Uterus (tissue), 4 donors: ENCODE measurements at places on chromosomes 2 and 18. TPM values are rescaled to one million over a fixed set of nuclear protein-coding genes. Genes with fewer than 3 reads are reported as not detected.

GRCh38 chr2:68103709-68104055 lies 40.9 kb upstream of the C1D start:
- no peak for DNase-seq

DNA sequence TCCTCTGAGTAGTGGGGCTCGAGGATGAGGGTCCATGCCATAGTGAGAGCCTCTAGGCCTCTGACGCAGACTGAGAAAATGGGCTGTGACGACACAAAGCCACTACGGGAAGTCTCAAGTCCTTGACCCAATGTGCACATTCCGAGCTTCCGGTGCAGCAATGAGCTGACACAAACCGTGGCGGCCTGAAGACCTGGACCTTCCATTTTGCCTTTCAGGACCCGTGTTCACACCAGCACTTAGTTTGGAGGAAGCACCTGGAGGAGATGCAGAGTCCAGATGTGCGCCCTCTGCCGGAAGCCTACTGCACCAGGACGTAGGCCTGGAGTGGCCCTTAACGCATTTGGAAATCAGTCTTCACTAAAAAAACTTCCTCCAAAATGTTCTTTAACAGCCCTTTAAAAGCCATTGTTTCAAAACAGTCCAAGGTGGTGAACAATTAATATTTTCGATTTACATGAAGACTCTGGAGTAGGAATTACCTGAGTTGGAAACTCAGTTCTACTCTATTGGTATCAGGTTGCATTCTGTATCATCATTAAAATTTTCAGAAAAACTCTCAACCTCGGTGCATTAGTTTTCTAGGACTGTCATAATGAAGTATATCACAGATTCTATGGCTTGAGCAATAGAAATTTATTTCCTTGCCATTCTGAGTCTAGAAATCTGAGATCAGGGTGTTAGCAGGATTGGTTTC lies 33.9 kb downstream of the BMP10 start:
- peak; percentile 63 for DNase-seq

DNA sequence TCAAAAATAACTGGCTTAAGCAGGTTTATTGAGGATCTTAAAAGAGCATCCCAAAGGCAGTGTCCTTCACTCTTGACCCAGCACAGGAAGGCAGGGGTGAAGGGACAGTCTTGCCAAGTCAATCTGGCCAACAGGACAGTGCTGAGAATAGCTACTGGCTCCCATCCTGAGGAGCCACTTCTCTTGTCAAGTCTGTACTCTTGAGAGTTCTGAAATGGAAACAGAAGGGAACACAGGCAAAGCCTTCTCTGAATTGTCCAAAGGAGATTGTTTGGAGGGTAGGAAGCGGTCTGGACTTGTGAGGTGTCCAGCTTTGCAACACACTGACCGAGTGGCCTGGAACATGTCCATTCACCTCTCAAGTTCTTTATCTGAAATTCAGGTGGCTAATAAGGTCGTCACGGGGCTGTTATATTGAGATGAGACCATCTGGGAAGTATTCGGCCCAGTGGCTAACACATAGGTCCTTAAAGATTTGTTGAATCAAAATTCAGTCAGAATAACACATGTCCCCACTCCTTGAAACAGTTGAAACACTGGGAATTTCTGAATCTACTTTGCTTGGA lies 99.5 kb upstream of the FHL2 start:
- no peak for DNase-seq

Gene ATG9A
- 53.5 TPM for total RNA-seq

Gene DNAJC5G
- 1.5 TPM for total RNA-seq

DNA sequence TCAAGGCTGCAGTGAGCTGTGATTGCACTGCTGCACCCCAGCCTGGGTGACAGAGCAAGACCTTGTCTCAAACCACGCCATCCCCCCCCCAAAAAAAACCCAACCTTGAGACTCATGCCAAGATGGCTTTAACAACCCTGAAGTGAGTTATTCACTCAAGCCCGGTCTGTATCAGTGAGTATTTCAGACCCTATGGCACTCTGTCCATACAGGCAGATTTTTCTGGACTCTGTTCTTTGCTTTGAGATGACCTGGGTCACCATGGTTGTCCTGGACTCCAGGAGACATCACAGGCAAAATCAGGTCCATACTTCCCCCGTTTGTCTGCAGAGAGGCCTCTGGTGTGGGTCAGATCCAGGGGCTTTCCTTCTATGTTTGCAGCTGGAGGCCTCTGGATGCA lies 91.7 kb downstream of the TGOLN2 start:
- DNase-seq = no peak

DNA sequence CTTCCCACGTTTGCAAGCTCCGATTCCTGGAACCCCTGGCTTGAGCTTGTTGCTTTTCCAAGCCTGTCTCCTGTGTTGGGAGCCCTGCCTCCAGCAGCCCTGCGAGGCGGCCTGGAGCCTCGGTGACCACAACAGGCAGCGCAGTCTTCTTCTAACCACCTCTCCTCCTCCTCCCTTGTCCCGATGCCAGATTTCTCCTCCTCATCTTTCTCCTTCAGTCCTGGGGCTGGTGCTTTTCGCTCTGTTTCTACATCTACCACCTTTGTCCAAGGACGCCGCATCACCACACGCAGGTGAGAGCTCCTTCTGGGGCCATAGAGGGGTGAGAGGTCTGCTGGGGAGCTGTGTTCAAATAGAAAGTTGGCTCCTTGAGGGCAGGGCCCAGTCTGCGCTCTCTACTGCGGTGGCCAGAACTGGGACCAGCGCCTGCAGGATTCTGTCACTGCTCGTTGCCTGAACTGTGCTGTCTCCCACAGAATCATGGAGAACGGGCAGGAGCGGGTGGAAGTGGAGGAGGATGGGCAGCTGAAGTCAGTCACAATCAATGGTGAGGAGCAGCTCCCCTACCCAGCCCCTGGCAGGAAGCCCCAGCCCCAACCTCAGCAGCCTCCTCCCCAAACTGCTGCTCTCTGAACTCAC lies 3.9 kb downstream of the DNAJB2 start:
- DNase-seq = no peak

GRCh38 chr2:129803871-129804270 lies 175.6 kb upstream of the RAB6C start:
- DNase-seq = no peak

DNA sequence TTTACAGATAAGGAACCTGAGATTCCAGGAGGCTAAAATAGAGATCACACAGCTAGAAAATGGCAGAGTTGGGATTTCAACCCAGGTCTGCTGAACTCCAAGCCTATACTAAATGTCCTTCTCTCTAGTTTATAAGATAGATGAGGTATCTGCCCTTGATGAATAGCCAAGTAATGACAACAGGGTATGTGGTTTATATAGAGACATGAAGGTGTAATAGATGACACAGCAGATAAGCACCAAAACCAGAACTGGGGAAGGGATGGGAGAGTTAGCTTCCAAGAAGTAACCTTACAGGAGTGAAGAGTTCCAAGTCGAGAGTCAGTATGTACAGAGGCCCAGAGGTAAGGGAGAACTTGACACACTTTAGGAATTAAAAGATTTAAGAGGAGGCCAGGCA lies 104.7 kb upstream of the UBXN4 start:
- DNase-seq = no peak

Gene COL5A2
- total RNA-seq = 15.0 TPM

DNA sequence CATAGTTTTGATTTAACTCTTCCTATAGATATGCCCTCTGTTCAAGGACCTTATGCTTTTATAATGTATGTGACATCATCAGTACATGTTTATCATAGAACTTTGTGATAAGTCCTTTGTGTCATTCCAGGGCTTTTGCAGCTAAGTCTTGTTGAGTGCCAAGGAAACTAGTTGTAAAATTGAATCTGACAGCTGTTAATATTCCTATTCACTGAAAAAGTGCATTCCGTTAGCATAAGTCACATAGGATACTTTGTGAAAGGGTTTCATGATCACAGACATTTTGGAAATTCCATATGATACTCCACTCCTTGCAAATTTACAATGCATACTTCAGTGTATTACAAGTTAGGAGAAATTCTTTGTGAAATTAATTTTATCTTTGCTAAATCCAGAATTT lies 503.4 kb downstream of the CCDC85A start:
- no peak for DNase-seq

- DNase-seq = no peak
Observed at GRCh38 chr2:17800693-17801458, 15.4 kb upstream of the MSGN1 start.

Gene EMILIN1
- total RNA-seq = 107 TPM

Gene SIX3
- not detected for total RNA-seq

DNA sequence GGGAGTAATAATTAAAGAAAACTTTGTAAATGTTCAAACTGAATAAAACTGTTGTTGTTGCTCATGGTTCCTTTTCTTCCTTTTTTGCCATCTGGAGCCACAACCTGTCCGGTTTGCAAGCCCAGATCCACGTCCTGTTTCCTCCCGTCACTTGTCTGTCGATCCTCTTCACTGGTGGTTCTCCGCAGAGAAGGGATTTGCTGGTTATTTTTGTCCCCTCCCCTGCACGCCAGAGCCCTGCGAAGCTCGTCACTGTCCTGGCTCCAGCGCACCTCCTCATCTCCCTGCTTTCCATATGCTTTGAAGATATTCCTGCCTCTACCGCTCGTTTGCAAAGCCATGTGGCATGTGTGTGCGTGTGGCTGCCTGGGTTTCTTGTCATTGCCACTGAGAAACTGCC lies 461.4 kb downstream of the RNF144A start:
- DNase-seq = no peak

Gene LYPD6B
- not detected for total RNA-seq

Gene MSH2
- 28.9 TPM for total RNA-seq

Gene RAB6C
- total RNA-seq = not detected

DNA sequence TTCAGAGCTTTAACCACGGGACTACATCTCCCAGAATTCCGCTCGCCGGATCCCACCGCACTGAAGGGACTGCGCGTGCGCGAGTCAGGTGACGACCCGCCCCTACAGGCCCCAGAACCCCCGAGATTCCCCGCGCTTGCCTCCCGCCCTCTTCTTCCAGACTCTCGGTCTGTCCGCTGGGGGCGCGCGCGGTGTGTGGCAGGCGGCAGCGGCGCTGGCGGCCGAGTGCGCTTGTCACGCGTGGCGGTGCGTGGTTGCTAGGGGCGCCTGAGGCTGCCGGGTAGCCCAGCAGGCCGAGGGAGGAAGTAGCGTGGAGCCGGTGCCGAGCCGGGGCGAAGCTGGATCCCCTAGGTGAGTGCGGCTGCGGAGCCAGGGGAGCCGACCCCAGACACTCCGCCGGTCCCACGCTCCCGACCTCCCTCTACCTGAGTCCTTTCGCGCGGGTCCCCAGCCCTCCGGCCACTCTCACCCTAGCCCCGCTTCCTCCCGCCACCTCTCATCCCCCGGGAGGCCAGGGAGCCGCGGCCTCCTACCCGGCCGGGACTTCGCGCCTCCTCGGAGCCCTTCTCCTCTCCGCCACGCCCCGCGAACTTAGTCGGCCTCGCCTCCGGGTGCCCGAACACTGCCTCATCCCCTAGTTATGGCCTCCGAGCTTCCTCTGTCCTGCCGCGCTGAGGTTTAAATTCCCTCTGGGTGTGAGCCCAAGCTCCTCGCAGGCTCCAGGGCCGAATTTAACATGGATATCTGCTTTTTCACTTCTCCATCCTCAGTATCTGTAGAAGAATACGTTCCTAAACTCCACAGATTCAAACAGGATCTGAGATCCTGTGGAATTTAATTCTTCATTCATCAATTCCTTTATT lies at the start of gene TTLL4:
Gene TTLL4 (plus strand): TSS at position 149 of the 863 bp plus-strand sequence. CDS start 26,842 bp downstream, outside the sequence.
- DNase-seq = peak; percentile 97

DNA sequence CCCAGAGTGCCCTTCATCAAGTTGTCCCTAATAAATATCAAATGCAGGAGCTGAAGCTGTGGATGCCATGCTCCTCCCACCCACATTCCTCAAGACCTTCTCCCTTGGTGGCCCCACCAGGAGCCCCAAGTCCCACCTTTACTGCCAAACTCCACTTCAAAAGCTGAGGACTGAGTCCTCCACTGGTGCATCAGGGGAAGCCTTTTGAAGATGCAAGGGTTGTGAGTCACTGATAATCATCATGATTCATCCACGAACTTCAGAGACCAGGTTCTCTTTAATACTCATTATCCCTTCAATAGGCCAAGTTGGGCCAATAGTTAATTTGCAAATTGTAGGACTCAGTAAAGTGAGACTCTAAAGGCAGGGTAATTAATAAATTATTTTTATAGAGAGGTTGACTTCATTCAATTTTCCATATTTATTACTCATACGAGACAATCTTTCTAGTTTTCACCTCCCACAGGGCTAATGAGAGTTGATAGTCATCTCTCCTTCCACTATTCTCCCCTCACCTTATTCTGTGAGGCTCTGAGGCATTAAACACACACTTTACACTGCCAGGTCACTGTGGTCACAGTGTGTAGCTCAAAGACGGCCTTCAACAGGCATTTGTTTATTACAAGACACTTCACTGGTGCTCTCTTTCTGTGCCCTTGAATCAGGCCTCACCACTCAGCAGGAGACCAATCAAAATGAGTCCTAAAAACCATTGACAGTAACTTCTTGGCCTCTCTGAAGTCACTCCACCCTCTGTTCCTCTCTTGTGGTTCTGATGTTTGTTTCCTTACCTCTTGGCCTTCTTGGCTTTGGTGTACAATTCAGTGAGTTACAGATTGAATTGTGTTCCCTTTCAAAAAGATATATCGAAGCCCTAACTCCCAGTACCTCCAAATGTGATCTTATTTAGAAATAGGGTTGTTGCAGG lies 99.9 kb downstream of the TRIB2 start:
- DNase-seq = no peak

Gene DHRS9
- 0.48 TPM for total RNA-seq

Gene IAH1
- total RNA-seq = 43.2 TPM

Gene SLC39A10
- 29.3 TPM for total RNA-seq

GRCh38 chr2:134351016-134351415 lies 97.1 kb downstream of the MGAT5 start:
- DNase-seq = no peak

- DNase-seq = no peak
Observed at GRCh38 chr2:207854484-207855440, 85.1 kb upstream of the FZD5 start.

Gene UNC80
- total RNA-seq = 0.29 TPM

Gene GPBAR1
- not detected for total RNA-seq

Gene SULT1C2
- not detected for total RNA-seq

- DNase-seq = no peak
Observed at GRCh38 chr2:210655229-210655975, 99.0 kb downstream of the CPS1 start.

DNA sequence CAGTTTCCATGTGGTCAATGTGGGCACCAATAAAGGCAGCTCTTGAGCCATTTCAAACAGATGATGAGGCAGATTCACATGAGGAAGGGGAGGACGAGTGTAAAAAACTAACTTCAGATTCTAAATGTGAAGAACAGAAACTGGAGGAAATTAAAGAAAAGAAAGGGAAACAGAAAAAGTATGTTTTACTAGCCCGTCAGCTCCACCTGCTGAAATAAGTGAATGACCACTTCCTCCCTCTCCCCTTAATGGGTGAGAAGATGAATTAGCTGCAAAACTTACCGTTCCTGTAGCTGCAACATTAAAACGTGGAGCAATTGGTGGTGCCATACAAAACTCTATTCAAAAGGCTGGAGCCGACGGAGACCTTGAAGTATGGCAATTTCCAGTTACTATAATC lies 203.5 kb downstream of the UXS1 start:
- no peak for DNase-seq

DNA sequence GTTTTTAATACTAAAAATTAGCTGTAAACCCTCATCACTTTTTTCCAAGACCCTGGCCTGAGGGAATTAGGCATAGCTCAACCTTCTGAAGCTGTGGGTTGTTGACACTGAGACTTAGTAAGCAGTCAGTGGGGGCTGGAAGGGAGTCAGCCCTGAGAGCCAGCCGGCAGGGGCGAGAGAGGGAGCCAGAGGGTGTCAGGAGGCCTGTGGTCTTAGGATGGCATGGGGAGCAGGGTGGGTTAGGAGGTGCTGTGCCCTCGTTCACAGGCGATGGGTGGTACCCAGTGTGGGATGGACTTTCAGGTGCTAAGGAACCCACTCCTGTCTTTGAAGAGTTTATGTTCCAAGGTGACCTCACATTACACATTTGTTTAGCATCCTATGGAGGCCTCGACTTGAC lies 49.3 kb downstream of the IL1RL2 start:
- no peak for DNase-seq

GRCh38 chr2:11710210-11710609 lies 36.2 kb upstream of the LPIN1 start:
- no peak for DNase-seq
